Esophagus squamous epithelium (tissue), 5 donors: ENCODE measurements at places on chromosomes 16 and 17.

- H3K4me1 ChIP-seq = no peaks in the 10 kb centered on the region
- no peak overlapping the region for H3K4me3 ChIP-seq
- no peak for DNase-seq
- no peak overlapping the region for H3K27ac ChIP-seq
Observed at GRCh38 chr17:28421787-28422305, 15.8 kb upstream of the SLC46A1 start.

DNA sequence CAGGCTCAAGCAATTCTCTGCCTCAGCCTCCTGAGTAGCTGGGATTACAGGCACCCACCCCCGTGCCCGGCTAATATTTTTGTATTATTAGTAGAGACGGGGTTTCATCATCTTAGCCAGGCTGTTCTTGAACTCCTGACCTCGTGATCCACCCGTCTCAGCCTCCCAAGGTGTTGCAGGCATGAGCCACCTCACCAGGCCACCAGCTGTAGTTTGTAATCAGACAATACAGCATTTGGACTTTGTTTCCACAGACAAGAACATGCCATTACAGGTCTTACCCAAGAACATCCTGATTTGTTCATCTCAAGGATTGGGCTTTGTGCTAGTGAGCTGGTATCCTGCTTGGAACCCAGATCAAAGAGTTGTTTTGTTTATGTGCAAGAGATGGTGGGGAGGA, 30.1 kb downstream of the C17orf100 start:
- no peaks in the 10 kb centered on the region for H3K27me3 ChIP-seq
- peaks cover 28% of the 10 kb centered on the region for H3K4me1 ChIP-seq
- DNase-seq = no peak
- no peak overlapping the region for H3K27ac ChIP-seq
- H3K36me3 ChIP-seq = no peaks in the 10 kb centered on the region

DNA sequence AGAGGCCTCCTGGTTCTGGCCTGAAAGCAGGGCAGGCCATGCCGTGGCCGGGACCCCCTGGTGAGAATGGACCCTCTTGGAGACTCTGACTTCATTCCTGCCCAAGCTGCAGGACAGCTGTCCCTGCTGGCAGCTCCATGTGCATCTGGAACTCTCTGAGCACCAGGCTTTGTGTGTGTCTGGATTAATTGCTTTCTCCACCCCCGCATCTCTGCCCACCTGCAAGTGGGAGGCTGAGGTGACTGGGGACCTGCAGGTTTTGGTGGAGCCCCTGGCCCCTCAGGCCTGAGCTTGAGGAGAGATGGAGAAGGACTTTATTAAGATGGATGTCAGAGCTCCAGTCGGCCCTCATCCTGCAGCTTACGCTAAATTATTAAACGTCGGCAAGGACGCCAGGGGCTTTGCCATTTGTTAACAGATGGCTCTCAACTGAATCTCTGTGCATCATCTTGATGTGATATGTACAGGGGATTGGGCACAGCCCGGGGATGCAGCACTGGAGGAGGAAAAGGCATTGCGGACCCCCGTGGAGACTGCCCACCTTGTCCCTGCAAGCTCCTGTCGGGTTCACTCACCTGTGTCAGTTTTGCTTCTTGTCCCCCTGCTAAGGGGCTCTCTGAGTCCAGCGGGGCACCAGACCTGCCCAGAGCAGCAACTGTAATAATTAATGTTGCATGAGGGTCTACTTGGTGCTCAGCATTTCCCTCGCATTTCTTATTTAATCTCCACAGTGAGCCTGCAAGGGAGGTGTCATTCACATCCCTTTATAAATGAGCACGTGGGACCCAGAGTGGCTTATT, 154.1 kb upstream of the RPL38 start:
- H3K4me1 ChIP-seq = no peaks in the 10 kb centered on the region
- no peak overlapping the region for H3K27ac ChIP-seq
- H3K4me3 ChIP-seq = no peak overlapping the region
- H3K36me3 ChIP-seq = no peaks in the 10 kb centered on the region
- DNase-seq = no peak

- H3K4me3 ChIP-seq = no peak overlapping the region
- no peaks in the 10 kb centered on the region for H3K4me1 ChIP-seq
- H3K36me3 ChIP-seq = no peaks in the 10 kb centered on the region
Observed at GRCh38 chr16:53937161-53937880, 233.4 kb downstream of the FTO start.

DNA sequence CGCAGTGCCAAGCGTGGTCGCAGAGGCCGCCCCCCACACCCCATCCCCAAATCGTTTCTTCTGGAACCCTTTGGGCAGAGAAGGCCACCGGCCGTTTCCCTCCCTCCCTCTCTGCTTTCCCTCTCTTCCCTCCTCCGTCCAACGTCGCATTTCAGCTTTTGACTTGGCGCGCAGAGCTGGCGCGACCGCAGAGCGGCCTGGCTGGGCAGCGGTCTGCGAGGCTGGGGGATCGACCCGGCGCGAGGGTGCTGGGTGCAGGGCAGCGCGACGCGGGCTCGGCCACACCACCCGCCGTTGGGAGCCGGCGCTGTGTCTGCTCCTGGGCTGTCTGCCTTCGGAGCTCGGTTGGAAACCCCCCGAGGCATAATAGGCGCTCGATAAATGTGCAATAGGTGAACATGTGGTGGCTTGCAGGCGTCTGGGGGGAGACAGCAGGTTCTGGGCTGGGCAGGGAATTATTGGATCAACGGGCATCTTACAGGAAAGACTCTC, 2.8 kb upstream of the NTN3 start:
- no peaks in the 10 kb centered on the region for H3K36me3 ChIP-seq
- peak overlapping the region; percentile 61 for H3K4me3 ChIP-seq
- DNase-seq = no peak
- H3K27ac ChIP-seq = no peak overlapping the region
- H3K4me1 ChIP-seq = peaks cover 24% of the 10 kb centered on the region
- H3K27me3 ChIP-seq = peaks cover 4% of the 10 kb centered on the region

- H3K4me1 ChIP-seq = peaks cover 58% of the 10 kb centered on the region
- no peaks in the 10 kb centered on the region for H3K27me3 ChIP-seq
- H3K36me3 ChIP-seq = peaks cover 14% of the 10 kb centered on the region
Observed at GRCh38 chr17:38872027-38872511, 2.2 kb downstream of the LASP1 start.

DNA sequence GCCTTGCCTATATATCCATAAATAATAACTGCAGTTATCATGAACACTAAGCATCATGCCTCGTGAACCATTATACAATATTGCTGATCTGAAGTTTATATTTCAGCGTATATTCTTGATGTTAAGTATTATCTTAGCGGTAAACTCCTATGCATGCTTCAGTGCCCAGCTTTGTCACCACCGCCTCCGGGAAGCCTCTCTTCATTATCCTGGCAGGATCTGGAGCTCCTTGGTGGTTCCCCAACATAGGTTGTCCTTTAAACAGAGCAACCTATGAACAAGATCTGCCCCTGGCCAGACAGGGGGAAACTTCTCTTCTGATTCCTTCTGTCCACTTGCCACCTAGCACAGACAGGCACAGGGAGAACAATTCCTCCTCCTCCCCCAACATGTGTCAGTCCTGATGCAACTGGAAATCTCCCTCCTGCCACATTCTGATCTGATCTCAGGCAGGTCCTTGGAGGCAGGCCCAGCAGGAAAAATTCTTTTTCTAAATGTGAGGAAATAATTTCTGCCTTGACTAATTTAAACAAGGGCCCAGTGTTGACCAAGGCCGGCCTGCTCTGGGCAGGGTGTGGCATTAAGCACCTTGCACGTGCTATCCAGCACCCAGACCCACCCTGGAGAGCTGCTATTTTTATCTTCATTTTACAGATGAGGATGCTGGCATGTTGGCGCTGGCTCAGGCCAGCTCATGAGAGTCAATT, 22.4 kb downstream of the SPNS2 start:
- H3K36me3 ChIP-seq = no peaks in the 10 kb centered on the region
- no peak for DNase-seq
- no peak overlapping the region for H3K4me3 ChIP-seq

GRCh38 chr17:47229535-47230443, 20.6 kb downstream of the MYL4 start:
- no peak for DNase-seq
- peak overlapping the region; percentile 59 for H3K27ac ChIP-seq
- no peaks in the 10 kb centered on the region for H3K36me3 ChIP-seq
- peak overlapping the region; percentile 30 for H3K4me3 ChIP-seq

DNA sequence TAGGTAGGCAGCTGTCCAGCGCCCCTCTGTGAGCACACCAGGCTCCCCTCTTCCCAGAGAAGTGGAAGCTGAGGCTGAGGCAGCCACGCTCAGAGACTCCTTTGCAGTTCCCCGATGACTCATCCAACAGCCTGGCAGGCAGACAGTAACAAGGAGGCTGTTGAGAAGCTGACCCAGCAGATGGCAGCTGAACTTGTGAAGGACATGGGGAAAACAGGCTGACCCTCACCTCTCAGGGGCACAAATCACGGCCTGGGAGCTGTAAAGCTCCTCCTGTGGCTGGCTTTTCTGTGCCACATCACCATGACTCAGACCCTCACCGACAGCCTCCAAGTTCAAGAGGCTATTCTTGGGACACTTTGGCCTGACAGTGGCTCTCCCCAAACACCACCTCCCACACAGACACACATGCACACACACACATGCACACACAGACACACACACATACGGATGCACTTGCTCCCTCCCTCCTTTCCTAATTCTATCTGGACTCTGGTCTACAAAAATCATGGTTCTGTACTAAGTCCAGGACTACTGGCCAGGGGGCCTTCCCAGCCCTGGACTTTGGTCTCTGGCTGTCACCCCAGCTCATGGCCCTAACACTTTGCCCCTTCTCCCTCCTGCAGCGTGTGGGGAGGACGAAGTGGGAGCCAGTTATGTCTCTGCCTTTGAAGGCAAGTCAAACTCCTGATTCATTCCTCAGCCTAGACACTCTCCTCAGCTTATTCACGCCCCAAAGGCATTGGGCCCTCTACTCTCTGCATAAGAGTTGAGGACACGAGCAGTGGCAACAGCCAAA, 23.2 kb downstream of the MAP3K14 start:
- peak overlapping the region; percentile 57 for H3K27ac ChIP-seq
- H3K4me3 ChIP-seq = no peak overlapping the region
- H3K27me3 ChIP-seq = no peaks in the 10 kb centered on the region
- no peak for DNase-seq
- peaks cover 84% of the 10 kb centered on the region for H3K4me1 ChIP-seq

GRCh38 chr16:57366544-57367040, 5.7 kb upstream of the CX3CL1 start:
- H3K27me3 ChIP-seq = no peaks in the 10 kb centered on the region
- DNase-seq = no peak
- H3K4me1 ChIP-seq = peaks cover 33% of the 10 kb centered on the region
- no peak overlapping the region for H3K4me3 ChIP-seq

DNA sequence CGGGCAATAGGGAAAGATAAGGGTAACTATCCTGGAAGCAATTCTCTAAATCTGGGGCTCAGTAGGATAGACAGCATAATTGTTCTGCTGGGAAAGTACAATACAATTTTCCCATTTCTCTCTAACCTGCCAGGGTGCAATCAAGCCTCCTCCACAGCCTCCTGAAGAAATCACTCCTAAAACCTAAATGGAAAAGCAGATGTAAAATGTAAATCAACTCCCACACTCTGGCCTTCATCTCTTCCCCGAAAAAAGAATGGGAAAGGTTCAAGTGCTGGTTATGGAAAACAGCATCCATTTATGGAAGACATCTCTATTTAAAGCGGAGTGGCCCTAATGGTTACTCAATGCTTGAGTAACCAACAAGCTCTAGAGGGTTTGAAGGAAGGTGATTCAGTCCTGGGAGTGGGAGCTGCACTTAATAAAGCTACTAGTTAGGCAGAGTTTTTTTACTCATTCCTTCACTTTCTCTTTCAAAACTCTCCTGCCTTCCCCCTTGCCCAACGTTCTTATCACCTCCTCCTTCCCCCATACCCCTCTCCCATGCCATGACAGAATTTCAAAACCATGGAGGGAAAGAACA, 5.1 kb downstream of the MMD start:
- H3K27ac ChIP-seq = no peak overlapping the region
- no peaks in the 10 kb centered on the region for H3K36me3 ChIP-seq
- no peaks in the 10 kb centered on the region for H3K27me3 ChIP-seq
- peaks cover 22% of the 10 kb centered on the region for H3K4me1 ChIP-seq

- H3K36me3 ChIP-seq = no peaks in the 10 kb centered on the region
- H3K4me1 ChIP-seq = no peaks in the 10 kb centered on the region
- no peak for DNase-seq
- no peaks in the 10 kb centered on the region for H3K27me3 ChIP-seq
- no peak overlapping the region for H3K27ac ChIP-seq
Observed at GRCh38 chr16:77555791-77556190, 121.0 kb upstream of the ADAMTS18 start.

DNA sequence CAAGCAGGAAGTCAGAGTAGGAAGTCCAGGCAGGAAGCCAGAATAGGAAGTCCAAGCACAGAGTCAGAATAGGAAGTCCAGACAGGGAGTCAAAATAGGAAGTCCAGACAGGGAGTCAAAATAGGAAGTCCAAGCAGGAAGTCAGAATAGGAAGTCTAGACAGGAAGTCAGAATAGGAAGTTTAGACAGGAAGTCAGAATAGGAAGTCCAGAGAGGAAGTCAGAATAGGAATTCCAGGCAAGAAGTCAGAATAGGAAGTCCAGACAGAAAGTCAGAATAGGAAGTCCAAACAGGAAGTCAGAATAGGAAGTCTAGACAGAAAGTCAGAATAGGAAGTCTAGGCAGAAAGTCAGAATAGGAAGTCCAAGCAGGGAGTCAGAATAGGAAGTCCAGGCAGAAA, 105.3 kb upstream of the C16orf82 start:
- H3K4me1 ChIP-seq = no peaks in the 10 kb centered on the region
- H3K27me3 ChIP-seq = no peaks in the 10 kb centered on the region
- H3K4me3 ChIP-seq = no peak overlapping the region
- no peak overlapping the region for H3K27ac ChIP-seq
- no peaks in the 10 kb centered on the region for H3K36me3 ChIP-seq

GRCh38 chr16:49307176-49307575, 25.5 kb upstream of the CBLN1 start:
- H3K27me3 ChIP-seq = peaks cover 7% of the 10 kb centered on the region
- no peak overlapping the region for H3K27ac ChIP-seq
- H3K4me3 ChIP-seq = no peak overlapping the region
- H3K36me3 ChIP-seq = no peaks in the 10 kb centered on the region

- no peaks in the 10 kb centered on the region for H3K27me3 ChIP-seq
- H3K4me3 ChIP-seq = no peak overlapping the region
- peak overlapping the region; percentile 90 for H3K27ac ChIP-seq
- peaks cover 60% of the 10 kb centered on the region for H3K4me1 ChIP-seq
- no peaks in the 10 kb centered on the region for H3K36me3 ChIP-seq
- no peak for DNase-seq
Observed at GRCh38 chr17:18037486-18037885, 1.5 kb downstream of the ATPAF2 start.

- no peaks in the 10 kb centered on the region for H3K36me3 ChIP-seq
- H3K27me3 ChIP-seq = no peaks in the 10 kb centered on the region
- H3K27ac ChIP-seq = no peak overlapping the region
Observed at GRCh38 chr16:24150282-24150681, 105.9 kb upstream of the CACNG3 start.

GRCh38 chr17:5123343-5124124, 7.7 kb downstream of the USP6 start:
- H3K4me3 ChIP-seq = peak overlapping the region; percentile 53
- no peaks in the 10 kb centered on the region for H3K36me3 ChIP-seq
- H3K27me3 ChIP-seq = no peaks in the 10 kb centered on the region
- H3K4me1 ChIP-seq = peaks cover 13% of the 10 kb centered on the region

DNA sequence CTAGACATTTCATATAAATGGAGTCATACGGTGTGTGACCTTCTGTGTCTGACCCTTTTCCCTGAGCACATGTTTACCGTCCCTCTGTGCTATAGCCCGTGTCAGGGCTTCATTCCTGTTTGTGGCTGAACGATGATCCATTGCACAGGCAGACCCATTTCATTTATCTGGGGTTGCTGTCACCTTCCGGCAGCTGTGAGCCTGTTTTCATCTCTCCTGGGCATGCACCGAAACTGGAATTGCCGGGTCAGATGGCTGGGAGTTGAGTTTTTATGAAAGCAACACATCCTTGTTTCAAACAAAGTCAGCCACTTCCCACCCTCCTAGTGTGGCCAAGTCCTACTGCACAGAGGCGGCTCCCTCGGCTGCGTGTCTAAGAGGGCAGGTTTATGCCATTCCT, 25.5 kb downstream of the BAIAP2 start:
- DNase-seq = no peak
- H3K4me3 ChIP-seq = no peak overlapping the region
- peak overlapping the region; percentile 59 for H3K27ac ChIP-seq
- H3K4me1 ChIP-seq = peaks cover 61% of the 10 kb centered on the region
- no peaks in the 10 kb centered on the region for H3K27me3 ChIP-seq
